Activated CD4-positive, alpha-beta T cell treated with anti-CD3 and anti-CD28 coated beads for 48 hours (primary cell): ENCODE measurements at places on chromosomes 2 and 18.

DNA sequence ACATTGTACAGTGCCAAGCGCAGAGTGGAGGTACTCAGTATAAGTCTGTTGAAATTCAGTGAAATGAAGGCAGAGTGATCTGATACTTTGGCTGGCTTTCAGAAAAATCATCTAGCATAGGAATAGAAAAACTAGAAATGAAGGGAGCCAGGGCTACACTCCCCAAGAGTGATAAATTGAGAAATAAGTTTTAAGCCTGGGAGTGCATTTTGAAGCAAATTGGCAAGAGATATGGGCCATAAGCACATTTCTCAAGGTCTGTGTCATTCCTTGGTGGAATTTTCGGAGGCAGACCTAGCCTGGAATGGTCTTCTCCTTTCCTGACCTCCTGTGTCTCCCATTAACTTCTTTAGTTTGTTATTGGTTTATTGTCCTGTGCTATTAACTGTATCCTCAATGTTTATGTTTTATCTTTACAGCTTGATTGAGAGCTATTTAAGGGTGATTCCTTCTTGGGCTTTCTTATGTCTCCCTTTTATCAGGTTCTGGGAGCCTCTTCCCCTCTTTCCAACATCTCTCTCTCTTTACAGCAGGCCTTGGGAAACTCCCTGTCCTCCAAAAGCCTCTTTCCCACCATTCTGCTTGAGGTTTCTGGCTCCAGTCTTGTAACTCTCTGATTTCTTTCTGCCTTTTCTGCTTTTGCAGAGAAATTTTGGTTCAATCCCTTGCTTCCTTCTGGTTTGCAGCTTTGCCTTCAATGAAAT lies 649.5 kb downstream of the SLC4A3 start:
- DNase-seq = no peak

DNA sequence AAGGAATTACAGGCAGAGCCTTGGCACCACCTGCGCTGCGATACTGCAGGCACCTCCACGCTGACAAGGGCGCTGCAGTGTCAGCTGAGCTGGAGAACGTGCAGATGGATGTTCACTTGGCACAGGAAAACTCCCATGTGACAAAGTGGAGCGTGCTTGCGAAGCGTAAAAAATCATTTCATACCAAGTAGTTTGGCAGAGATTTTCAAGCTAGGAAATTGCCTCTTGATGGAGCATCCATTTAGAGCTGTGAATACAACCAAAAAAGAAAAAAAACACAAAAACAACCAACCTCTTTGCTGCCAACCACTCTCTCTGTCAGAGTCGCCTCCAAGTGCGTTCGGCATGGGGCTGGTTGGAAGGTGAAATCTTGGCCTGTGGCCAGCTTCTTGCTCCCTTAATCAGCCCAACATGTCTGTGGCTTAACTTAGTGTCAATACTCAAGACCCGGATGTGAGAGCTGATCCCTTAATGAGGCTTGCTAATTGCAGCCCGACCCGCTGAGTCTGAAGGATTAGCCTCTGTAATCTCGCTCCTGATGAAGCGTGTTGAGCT lies 38.1 kb downstream of the ACOXL start:
- no peak for DNase-seq

- DNase-seq = no peak
These were observed 47.4 kb upstream of the BIN1 start for GRCh38 chr2:127154396-127154795.

DNA sequence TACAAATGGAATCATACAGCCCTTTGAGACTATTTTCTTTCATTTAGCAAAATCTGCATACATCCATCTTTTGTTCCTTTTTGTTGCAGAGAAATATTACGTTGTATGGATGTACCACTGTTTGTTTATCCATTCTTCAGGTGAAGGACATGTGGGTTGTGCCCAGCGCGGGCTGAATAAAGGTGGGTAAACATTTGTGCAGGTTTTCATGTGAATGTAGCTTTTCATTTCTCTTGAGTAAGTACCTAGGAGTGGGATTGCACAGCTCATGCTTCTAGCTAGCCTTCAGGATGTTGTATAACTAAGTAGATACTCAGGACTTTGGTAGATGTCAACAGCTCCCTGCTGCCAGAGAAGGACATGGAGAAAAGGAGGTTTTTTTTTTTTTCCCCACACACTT lies 50.6 kb upstream of the SPRED2 start:
- DNase-seq = no peak
